Dermis blood vessel endothelial cell (primary cell): ENCODE measurements at places on chromosomes 6 and 20.
A peak's percentile ranks its signal among the peaks of the same experiment; 100 is the strongest.

GRCh38 chr20:23150304-23151007 lies 64.3 kb upstream of the CD93 start:
- no peak for DNase-seq

DNA sequence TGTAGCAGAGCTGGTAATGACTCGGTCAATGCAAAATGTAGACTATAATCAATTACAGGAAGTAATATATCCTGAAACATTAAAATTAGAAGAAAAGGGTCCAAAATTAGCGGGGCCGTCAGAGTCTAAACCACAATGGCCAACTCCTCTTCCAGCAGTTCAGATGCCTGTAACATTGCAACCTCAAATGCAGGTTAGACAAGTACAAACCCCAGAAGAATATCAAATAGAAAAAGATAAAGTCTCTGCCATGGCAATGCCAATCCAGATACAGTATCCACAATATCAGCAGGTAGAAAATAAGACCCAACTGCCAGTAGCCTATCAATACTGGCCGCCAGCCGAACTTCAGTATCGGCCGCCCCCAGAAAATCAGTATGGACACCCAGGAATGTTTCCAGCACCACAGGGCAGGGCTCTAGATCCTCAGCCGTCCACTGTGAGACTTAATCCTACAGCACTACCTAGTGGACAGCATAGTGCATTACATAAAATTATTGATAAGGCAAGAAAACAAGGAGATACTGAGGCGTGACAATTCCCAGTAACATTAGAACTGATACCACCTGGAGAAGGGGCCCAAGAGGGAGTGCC lies 158.4 kb downstream of the GPX5 start:
- DNase-seq: peak; percentile 75

- DNase-seq: no peak
Observed at GRCh38 chr20:5080384-5080877, 39.3 kb downstream of the PCNA start.

DNA sequence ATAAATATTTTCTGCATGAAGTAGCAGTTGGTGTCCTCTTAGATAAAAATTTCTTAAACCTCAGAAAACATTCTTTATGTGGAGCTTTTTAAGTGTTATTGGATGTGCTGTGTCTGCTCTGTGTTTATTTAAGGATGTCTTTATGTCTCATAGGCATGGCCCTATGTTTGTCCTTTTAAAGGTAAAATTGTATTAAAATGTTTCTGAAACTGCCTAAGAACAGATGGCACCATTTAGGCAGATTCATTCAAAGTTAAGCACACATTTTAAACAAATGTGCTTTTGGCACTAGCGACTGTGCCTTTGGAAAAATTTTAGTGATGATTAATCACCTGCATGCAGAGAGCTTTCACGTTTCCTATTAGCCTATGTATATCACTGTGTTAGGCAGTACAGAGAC lies 125.2 kb downstream of the KIF6 start:
- no peak for DNase-seq

- no peak for DNase-seq
Observed at GRCh38 chr6:150195996-150196417, 53.2 kb downstream of the PPP1R14C start.

DNA sequence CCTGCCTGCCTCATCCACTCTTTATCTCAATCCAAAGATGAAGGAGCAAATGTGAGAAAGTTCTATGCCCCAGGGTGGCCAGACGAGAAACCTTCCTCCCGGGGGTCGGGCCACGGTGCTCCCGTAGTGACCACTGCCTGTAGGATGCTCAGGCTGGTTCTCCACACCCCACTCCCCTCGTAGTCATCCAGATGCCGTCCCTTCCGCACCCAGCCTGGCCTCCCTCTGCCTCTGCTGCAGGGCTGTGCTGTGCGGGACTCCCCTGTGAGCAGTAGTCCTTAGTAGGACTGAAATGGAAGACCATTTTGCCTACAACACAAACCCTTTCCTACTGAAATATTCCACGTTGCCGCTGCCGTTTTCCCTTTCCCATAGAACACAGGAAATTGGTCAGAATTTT lies 2.0 kb downstream of the TMC2 start:
- no peak for DNase-seq

DNA sequence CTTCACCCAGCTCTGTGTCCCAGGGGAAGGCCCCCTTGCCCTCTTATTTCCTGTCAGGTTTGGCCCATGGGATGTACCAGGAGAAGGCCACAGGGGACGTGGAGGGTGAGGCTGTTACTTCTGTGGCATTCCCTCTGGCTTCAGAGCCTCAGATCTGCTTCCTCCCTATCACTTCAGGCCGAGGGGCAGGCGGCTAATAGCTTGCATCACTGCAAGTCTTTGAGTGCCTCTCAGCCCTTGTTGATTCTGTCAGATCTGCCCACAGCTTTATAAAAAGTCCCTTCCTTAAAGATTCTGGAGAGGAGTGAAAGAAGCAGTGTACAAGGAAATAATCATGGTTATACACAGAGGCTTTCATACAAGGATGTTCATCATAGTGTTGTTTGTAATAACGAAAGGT lies 86.9 kb downstream of the LRFN2 start:
- DNase-seq: no peak

DNA sequence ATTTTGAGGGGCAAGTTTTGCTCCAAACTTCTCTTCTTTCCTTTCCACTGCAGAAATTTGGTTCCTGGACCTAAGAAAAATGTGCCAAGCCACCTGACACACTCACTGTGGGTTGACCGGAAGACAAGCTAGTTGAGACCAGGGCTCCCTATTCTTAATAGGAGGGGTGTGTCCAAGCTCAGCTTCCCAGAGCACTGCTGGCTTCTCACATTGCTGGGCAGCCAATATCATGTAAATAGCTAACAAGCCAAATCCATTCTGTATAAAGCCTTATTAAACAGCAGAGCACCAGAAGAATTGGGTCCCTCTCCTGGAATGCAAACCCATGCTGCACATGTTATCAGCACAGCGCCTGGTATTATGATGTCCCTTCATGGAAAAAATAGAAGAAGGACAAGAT lies 17.0 kb upstream of the SAMD3 start:
- no peak for DNase-seq

GRCh38 chr6:5766260-5766659 lies 240.5 kb downstream of the NRN1 start:
- peak; percentile 35 for DNase-seq

- DNase-seq: peak; percentile 97
Observed at GRCh38 chr6:37242429-37243052, 15.0 kb upstream of the TBC1D22B start.

DNA sequence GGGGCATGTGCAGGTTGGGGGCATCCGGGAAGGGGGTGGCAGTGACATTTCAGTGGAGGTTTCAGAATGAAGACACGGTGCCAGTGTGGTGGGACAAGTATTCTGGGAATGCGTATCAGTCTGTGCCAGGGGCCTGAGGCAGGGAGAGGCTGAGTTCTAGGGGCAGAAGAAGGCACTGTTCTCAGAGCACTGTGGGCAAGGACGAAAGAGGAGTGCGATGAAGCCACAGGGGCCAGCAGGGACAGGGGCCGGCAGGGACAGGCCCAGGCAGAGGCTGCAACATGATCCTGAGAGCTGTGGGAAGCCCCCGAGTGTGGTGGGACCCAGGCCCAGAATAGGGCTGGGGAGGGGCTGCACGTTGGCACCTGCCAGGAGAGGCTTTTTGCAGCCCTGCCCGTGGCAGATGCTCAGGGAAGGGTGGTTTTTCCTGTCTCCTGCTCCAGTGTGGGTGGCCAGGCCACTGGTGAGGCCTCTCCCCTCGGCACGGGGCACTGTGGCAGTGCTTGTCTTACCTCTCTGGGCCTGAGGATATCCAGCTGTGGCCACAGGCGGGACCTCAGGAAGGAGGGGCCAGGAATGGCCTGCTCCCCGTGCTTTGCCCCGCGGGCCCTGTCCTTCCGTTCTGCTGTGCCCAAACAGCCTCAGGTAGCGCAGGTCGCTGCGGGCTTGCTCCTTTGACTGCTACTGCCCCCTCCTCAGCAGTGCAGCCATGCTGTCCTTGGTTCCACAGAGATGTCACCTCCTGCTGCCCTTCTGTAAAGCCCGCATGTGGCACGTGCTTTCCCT lies 10.0 kb downstream of the ENTPD6 start:
- DNase-seq: no peak

DNA sequence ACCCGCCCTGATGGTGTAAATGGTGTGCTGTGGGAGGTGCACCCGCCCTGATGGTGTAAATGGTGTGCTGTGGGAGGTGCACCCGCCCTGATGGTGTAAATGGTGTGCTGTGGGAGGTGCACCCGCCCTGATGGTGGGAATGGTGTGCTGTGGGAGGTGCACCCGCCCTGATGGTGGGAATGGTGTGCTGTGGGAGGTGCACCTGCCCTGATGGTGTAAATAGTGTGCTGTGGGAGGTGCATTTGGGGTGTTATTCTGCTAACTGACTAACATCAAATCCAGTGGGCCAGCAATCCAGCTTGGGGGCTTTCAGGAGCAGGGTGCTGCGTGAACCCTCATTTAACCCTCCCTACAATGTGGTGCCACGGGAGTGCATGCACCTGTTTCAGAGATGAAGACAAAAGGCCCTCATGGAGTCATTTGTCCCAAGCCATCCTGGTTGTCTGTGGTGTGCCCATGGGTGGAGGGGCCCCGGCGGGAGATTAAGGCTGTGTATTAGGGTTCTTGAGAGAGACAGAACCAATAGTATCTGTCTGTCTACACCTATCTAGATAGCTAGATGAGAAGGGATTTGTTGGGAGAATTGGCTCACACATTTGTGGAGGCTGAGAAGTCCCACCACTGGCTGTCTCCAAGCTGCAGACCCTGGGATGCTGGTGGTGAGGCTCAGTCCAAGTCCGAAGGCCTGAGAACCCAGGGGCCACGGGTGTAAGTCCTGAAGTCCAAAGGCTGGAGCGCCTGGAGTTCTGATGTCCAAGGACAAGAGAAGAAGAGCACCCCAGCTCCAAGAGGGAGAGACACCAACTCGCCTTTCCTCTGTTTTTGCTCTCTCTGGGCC lies 39.2 kb downstream of the TMEM242 start:
- DNase-seq: no peak

- no peak for DNase-seq
Observed at GRCh38 chr6:14837435-14837834, 408.4 kb upstream of the JARID2 start.
